ENCODE measurements at places on chromosomes 11 and 22.

DNA sequence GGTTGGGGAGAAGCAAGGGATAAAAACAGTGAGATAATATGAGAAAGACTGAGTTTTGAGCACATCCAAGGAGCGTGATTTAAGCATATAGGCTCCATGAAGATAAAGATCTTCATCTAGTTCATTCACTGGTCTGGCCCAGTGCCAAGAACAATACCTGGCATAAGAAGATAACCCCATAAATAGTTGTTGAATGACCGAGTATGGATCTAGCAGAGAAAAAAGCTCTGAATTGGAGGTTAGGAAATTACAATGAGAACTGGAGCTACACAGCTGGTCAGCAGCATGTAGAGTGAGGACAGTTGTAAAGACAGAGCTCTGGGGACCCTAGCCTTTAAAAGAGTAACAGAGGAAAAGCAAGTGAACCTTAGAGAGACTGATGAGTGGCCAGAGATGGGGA, 33.0 kb upstream of the PAK1 start:
- no peak for DNase-seq

DNA sequence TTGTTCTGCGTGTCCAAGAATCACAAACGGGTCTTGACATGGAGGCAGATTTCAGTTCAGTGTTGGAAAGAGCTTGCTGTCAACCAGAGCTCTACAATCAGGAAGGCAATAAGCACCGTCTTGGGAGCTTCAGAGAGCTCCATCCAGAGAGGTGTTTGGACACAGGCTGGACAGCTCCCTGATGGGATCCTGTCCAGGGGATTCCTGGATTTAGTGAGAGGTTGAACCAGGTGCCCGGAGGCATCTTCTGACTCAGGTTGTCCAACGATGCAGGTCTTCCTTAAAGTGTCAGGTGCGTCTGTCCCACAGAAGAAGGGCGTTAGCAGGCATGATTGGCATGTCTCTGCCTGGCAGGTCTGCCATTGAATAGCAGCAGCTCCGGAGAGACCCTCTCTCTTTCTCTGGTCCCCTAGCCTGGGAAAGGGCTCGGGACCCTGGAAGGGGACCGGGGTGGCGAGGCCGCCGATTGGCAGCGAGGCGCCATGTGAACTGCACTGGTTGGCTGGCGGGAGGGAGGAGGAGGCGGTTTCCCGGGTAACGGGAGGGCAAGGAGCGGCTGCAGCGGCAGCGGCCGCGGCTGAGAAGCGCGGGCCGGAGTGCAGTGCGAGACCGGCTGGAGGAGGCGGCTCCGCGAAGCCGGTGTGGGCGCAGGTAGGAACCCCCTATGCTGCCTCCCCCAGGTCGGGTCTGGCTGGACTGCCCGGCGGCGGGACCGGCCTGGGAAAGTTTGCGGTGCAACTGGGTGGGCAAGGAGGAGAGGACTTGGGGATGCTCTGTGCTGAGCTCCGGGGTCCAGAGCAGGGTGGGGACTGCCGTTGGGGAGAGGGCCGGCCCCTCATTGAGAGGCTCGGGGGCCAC, 104.1 kb upstream of the E2F8 start:
- DNase-seq, result no peak

DNA sequence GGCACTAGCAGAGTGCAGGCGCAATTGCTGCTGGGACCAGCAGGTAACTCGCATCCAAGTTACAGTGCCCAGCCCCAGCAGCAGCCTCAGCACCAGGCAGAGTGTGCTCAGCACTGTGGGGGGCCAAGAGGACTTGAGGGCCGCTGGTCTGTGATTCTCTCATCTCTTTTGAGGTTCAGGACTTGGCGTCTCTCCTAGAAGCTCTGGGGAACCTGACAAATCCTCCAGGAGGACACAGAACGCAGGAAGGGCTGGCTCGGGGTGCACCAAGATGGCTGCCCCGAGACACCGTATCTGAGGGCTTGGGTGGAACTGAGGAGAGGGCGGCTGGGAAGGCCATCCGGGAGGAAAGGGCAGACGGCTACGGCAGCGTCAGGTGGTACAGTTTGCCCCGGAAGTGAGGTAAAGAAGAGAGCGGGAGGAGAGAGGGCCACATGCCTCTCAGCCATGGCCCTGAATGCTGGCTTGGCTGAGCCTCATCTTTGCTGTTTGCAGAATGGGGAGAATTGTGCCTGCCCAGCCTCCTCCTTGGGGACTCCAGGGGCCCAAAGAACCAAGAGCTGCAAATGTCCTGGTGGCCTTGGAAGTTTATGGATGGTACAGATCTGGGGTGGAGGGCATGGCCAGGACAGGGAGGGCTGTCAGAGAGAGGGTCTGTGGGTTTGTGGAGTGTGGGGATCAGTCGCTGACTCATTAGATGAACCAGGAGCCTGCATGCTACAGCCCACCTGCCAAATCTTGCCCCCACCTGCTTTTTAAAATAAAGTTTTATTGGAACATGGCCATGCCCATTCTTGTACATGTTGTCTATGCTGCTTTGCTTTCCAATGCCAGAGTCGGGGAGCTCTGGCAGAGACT, 78.0 kb downstream of the MYEOV start:
- DNase-seq, result no peak

DNA sequence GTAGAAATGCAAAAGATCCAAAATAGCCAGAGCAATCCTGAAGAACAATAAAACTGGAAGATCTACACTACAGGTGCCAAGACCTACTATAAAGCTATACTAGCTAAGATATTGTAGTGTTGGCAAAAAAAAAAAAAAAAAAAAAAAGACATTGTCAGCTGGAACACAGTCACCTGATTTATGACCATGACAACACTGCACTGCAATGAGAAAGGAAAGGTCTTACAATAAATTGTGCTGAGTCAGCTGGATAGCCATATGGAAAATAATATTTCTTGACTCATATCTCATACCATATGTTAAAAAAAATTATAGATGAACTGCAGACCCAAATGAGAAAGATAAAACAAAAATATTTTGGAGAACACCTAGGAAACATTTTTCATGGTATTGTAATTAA, 3.1 kb upstream of the PANX3 start:
- DNase-seq, result no peak

DNA sequence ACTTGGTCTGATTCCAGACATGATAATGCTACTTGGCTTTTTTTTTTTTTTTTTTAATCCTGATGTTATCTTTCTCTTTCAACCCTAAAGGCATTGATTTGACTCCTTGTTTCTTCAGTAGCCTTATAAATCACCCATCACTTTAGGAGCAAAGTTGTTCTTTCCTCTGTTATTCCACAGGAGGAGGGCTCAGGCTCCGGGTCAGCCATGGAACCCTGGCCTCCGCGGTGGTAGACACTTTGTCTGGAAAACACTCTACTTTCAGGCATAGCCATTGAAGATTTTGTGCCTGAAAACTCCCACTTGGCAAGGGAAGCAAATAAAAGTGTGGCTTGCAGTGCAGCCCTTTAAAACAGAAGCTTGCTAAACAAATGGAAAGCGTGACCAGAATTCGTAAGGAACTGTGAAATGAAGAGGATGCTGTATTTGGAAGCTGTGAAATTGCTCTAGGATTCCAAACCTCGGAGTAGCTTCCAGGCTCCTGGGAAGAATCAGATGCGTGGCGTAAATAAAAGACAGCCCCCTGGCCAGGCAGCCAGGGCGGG, 44.9 kb downstream of the ARHGAP8 start:
- DNase-seq, result no peak

Data from activated T-cell treated with anti-CD3 and anti-CD28 coated beads for 24 hours (primary cell).